ENCODE measurements at places on chromosomes 16 and 17.
A peak's percentile ranks its signal among the peaks of the same experiment; 100 is the strongest.

GRCh38 chr17:80937462-80938381, 53.9 kb upstream of the CHMP6 start:
- DNase-seq, result no peak

DNA sequence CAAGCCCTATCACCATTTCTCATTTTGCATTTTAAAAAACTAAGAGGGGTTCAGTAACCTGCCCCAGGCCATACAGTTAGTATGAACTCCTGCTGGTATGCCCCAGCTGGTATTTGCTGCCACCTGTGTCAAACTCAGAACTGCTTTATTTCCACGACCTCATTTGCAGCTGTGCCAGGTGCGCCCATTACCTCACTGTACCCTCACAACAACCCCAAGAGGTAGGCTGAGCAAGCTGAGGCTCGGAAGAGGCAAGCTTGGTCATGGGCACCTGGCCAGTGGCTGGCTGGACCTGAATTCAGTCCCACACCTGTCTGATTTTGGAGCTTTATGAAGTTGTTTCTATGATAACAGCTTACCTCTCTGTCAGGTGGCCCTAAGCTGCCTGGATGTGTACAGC, 7.6 kb downstream of the EPN2 start:
- no peak for DNase-seq

- peak; percentile 64 for DNase-seq
These were observed 9.8 kb downstream of the SLC38A10 start for GRCh38 chr17:81285179-81285878.

GRCh38 chr17:39156491-39156890, 5.1 kb upstream of the PLXDC1 start:
- DNase-seq, result no peak

- no peak for DNase-seq
These were observed 199.8 kb downstream of the CYLD start for GRCh38 chr16:50941681-50942080.

- no peak for DNase-seq
These were observed 8.2 kb downstream of the CORO6 start for GRCh38 chr17:29614349-29615047.

GRCh38 chr16:82699711-82700495, 73.1 kb downstream of the CDH13 start:
- no peak for DNase-seq
